ENCODE measurements at places on chromosomes 6 and 20.

- ATAC-seq: no peak
These were observed 26.4 kb downstream of the CSNK2A1 start for GRCh38 chr20:517221-517620.

DNA sequence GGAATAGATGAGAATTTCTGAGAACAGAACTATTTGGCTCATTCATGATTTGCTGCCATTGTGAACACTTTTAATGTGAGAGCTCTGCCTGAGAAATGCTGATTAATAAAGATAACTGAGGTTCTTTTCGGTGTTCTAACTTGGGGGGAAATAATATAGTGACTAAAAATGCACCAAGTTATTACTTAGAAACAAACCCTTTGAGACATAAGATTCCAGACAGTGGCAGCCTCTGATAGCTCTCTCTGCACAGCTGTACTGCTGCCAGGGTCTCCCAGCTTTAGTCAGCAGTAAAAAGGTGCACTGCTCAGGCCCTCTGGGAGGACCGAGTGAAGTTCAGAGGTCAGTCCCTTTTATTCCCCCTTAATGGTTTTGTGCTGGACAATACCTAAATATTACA lies 2.5 kb upstream of the PRDM1 start:
- no peak for ATAC-seq

- no peak for ATAC-seq
These were observed 10.3 kb upstream of the PRSS16 start for GRCh38 chr6:27237089-27237803.

- ATAC-seq: peak; percentile 85
These were observed 391 bp downstream of the MAPRE1 start for GRCh38 chr20:32819992-32820697.

GRCh38 chr6:158661156-158661685 lies 11.4 kb downstream of the SYTL3 start:
- no peak for ATAC-seq

- ATAC-seq: no peak
These were observed 12.2 kb upstream of the GCLC start for GRCh38 chr6:53556986-53557715.

GRCh38 chr20:52420805-52421204 lies 229.2 kb upstream of the ZFP64 start:
- ATAC-seq: no peak

Data from gastroesophageal sphincter (tissue), 4 donors.